Cardiac muscle cell (in vitro differentiated cells and primary cell): ENCODE measurements at places on chromosomes 5 and 9.
A peak's percentile ranks its signal among the peaks of the same experiment; 100 is the strongest.

- no peak for DNase-seq
These were observed 432.9 kb upstream of the ACTBL2 start for GRCh38 chr5:57915536-57915935.

- no peak for DNase-seq
These were observed 231.6 kb upstream of the TNC start for GRCh38 chr9:115349542-115349941.

- DNase-seq: no peak
These were observed 74.3 kb downstream of the NNT start for GRCh38 chr5:43677253-43677652.

DNA sequence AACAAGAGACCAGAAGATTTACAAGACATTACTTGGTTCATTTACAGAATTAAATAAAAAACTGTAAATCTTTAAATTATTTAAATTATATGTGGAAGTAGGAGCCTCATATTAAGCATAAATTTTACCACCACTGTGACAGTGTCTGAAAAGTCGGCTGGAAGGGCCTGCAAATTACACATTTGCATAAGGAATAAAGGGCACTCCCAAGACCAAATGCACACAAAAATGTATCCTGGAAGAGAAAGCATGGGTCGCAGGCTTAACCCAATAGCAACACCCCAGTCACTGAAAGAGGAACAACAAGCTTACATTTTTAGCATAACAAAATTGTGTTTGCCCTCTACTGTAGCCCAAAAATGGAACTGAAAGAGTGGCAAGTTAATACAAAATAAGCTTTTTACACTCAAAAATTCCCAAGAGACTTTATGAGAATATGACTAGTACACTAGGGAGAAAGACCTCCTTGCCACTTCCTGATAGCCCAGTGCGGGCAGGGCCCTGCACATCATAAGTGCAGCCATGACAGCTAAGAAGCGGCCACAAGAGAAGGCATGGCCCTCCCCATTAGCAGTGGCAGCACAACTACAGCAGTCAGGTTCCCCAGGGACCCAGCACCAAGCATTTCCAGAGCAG lies 482.0 kb downstream of the DTWD2 start:
- no peak for DNase-seq

GRCh38 chr5:42228279-42228678 lies 195.0 kb upstream of the GHR start:
- DNase-seq: no peak

GRCh38 chr9:87613265-87614111 lies 112.4 kb upstream of the CTSL start:
- no peak for DNase-seq

GRCh38 chr5:106956886-106957285 lies 713.9 kb downstream of the EFNA5 start:
- DNase-seq: no peak

GRCh38 chr9:14690948-14691730 lies 2.1 kb downstream of the ZDHHC21 start:
- no peak for DNase-seq

GRCh38 chr5:105953616-105954015 lies 1717.1 kb downstream of the EFNA5 start:
- no peak for DNase-seq

DNA sequence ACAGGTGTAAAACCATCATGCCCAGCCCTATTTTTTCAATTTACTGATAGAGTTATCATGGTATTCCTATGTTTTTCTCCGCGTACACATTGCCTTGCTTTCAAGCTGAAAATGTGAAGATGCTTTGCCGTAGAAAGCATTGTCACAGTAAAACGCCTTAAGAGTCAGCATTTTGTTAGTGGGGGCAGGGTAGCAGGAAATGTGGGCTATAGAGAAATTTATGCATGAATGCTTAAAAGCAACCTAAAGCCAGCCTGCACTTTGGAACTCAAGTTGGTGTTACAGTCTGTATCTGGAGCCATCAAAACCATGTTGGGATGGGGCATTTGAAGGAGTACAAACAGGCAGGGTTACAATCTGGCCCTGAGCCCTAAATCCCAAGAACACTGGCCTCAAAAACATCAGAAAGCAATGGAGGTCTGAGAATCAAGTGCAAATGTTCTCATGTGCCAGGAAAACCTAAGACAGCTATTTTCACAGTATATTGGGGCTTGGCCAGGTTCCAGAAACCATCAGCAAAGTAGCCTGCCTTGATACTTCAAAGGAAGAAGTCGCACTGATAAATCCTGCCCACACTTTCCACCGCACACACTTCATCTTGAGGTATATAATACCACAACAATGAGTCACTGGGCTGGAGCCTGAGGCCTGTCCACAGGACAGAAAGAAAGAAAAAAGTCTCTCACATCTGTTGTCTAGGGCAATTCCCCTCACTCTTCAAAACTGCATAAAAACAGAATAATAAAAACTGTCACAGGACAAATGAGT lies 313.8 kb downstream of the ENC1 start:
- DNase-seq: peak; percentile 67

DNA sequence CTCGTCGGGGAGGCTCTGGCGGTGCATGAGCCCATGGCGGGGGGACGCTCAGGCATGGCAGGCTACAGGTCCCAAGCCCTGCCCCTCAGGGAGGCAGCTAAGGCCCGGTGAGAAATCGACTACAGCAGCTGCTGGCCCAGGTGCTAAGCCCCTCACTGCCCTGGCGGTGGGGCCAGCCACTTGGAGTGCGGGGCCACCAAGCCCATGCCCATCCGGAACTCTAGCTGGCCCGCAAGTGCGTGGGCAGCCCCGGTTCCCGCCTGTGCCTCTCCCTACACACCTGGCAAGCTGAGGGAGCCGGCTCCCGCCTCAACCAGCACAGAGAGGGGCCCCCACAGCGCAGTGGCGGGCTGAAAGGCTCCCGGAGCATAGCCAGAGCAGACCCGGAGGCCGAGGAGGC lies 1896.9 kb upstream of the CDH6 start:
- no peak for DNase-seq

- DNase-seq: peak; percentile 8
These were observed 23.3 kb upstream of the CPLANE1 start for GRCh38 chr5:37272511-37272910.

DNA sequence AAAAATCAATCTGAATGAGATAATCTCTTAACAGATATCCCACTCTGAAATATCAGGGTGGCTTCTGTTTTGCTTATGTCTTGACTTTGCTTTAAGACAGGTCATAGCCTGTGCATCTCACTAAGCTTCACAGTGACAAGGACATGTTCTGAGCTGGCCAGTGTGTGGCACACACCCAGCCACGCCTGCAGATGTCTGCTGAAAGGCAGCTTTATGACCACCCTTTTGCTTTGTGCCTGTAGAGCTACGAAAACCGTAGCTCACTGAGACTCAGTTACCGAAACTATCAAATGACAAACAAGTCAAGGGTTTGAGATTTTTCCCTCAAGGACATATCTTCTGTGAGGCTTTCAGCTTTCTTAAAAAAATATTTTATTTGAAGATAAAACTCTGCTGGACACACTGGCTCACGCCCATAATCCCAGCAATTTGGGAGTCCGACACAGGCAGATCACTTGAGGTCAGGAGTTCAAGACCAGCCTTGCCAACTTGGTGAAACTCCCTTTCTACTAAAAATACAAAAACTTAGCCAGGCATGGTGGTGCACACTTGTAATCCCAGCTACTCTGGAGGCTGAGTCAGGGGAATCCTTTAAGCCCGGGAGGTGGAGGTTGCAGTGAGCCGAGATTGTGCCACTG lies 233.2 kb downstream of the SPATA31A1 start:
- peak; percentile 32 for DNase-seq

GRCh38 chr5:113067635-113068344 lies 91.2 kb downstream of the DCP2 start:
- DNase-seq: no peak

DNA sequence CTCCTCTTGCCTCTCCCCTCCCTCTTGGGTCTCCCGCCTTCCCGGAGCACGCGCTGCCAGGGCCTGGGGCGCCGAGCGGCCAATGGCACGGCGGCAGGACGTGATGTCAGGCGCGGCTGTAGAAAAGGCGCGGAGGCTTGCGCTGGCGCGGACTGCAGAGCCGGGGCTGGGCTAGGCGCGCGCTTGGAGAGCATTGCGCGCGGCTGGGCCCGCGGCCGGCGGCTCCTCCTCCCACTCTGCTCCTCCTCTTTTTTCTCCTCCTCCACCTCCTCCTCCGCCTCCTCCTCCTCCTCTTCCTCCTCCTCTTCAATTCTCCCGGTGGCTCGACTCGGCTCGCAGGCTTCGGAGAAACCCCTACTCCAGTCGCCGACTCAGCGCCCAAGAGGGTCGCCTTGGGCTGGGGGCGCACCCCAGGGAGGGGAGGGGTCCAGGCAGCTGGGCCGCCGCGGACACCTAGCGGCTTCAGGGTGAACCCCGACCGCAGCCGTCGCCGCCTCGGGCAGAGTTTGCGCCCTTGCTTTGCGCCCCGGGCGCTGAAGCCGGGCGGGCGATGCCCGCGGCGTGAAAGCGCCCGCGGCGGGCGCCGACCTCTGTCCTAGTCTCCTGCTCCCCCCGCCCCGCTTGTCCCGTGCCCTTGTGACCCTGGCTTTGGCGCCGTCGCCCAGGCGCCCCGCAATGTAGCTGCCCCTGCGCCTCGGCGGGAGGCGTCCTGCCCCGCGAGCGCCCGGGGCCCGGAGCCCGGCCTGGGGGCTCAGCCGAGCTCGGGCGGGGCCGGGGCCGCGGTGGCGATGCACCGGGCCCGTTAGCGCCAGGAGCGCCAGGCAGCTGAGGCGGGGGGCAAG lies at the start of gene LHX2:
Gene LHX2, plus strand, starts transcription at position 309 of the 842 bp plus-strand sequence. CDS start 581 bp downstream, outside the sequence.
- peak; percentile 89 for DNase-seq

DNA sequence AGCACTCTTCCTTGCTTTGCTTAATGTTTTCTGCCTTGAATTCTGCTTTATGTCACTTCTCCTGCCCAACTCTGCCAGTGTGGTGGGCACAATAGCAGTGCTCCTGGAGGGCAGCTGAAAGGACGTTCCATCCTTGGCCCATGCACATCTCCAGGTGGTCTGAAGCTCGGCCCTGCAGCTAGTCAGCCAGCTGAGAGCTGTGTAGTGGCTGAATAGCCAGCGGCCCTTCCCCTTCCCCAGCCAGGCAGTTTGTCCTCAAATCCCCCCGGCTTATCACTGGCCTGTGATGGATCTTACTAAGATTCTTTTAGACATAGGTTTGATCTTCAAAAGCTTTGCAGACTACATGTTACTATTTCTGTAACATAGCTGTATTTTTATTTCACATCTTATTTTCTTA lies 42.7 kb upstream of the ANGPTL2 start:
- no peak for DNase-seq

- DNase-seq: peak; percentile 20
These were observed 28.2 kb downstream of the DBH start for GRCh38 chr9:133664173-133665050.

GRCh38 chr9:13386935-13387733 lies 107.6 kb upstream of the MPDZ start:
- no peak for DNase-seq

- DNase-seq: no peak
These were observed 217.6 kb downstream of the ROR2 start for GRCh38 chr9:91732187-91733005.
